CD4-positive, alpha-beta T cell treated with Interleukin-6 at 100 ng/mL for 8 hours (primary cell): ENCODE measurements at places on chromosomes 1 and 21.
A peak's percentile ranks its signal among the peaks of the same experiment; 100 is the strongest.

GRCh38 chr1:113439277-113439670, 49.0 kb downstream of the MAGI3 start:
- DNase-seq: no peak

DNA sequence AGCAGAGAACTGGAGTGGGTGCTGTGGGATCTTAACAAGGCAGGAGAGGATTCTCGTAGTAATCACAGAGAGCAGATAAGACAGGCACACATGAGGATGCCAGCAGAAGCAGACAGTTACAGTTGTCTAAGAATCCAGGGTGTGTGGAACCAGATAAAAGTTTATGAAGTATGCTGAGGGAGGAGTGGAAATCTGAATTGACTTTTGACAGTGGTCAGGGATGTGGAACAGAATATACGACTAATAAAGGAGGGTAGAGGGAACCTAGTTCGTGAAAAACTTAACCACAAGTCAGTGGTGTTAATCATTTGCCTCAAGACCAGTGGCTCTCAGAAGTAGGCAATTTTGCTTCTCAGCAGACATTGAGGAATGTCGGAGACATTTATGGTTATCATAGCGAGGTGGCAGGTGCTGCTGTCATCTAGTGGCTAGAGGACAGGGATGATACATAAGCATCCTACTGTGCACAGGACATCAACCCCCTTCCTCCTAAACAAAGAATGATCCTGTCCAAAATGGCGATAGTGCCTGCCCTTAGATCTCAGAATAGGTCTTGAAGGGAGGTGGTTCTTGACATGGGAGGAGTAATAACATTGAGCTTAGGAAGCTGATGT, 3.0 kb downstream of the LRRC8D start:
- no peak for DNase-seq

DNA sequence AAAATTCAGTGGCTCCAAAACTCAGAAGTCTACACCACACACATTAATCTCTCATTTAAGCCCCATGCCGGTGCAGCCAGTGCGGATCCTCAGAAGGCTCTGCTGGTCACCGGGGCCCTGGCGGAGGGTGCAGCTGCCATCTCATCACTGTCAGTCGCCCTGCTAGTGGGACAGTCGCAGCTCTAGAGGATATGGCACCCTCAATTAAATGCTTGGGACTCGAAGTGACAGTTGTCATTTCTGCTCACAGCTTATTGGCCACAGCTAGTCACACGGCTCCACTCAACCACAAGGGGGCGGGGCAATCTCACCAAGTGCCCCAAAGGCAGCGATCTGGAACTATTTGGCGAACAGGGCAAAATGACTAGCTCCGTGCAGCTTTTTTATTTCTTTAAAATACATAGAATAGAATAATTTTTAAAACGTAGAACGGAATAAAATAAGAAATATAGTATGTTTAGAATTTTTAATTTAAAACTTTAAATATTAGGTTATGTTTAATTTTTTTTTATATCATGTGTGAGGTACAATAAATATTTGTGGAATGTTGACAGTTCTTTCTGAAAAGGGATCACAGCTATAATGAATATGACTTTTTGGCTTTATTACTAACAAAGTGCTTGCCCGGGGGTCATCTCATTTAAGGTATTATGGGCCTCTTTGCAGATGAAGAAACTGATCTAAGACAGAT, 8.0 kb upstream of the MAN1C1 start:
- peak; percentile 90 for DNase-seq

GRCh38 chr1:160471253-160471652, 51.8 kb downstream of the SLAMF6 start:
- peak; percentile 10 for DNase-seq

- no peak for DNase-seq
Measured at GRCh38 chr1:50611675-50612074, 188.4 kb upstream of the DMRTA2 start.

GRCh38 chr1:204828352-204828850, 42.3 kb upstream of the NFASC start:
- DNase-seq: no peak

GRCh38 chr21:8993284-8993942, 1528.0 kb upstream of the TPTE start:
- DNase-seq: no peak

GRCh38 chr1:17369466-17369865, 2.5 kb upstream of the PADI6 start:
- DNase-seq: no peak

- DNase-seq: no peak
Measured at GRCh38 chr1:119564548-119564947, 57.5 kb downstream of the HSD3B1 start.

GRCh38 chr21:30166171-30166570, 434 bp downstream of the CLDN17 start:
- no peak for DNase-seq

GRCh38 chr1:160410406-160411005, 10.1 kb downstream of the VANGL2 start:
- DNase-seq: no peak

- DNase-seq: no peak
Measured at GRCh38 chr1:13560541-13560940, 23.1 kb upstream of the PDPN start.

DNA sequence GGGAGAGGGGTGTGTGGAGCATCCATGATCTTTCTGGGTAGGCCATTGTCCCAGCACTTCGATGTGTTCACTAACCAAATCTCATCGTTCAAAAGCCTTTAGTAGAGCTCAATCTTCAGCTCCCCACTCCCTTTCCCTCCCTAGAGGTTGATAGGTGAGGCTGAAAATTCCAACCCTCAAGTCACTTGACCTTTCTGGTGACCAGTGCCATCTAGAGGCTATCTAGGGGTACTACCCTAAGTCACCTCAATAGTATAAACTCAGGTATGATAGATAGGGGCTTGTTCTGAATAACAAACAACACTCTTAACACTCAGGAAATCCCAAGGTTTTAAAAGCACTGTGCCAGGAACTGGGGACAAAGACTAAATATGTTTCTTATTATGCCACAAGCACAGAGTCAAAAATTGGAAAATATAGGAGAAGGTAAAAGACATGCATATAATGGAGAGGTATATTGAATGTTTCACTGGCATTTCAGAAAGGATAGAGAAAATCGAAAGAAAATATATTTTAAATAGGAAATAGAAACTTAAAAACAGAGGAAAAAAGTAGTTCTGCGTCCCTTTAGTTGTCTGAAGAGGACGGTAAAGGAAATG, 42.9 kb upstream of the CD53 start:
- DNase-seq: peak; percentile 66

- DNase-seq: no peak
Measured at GRCh38 chr1:174789399-174789798, 210.3 kb upstream of the CACYBP start.

GRCh38 chr1:32798679-32799416, 18.3 kb downstream of the YARS1 start:
- DNase-seq: peak; percentile 64

DNA sequence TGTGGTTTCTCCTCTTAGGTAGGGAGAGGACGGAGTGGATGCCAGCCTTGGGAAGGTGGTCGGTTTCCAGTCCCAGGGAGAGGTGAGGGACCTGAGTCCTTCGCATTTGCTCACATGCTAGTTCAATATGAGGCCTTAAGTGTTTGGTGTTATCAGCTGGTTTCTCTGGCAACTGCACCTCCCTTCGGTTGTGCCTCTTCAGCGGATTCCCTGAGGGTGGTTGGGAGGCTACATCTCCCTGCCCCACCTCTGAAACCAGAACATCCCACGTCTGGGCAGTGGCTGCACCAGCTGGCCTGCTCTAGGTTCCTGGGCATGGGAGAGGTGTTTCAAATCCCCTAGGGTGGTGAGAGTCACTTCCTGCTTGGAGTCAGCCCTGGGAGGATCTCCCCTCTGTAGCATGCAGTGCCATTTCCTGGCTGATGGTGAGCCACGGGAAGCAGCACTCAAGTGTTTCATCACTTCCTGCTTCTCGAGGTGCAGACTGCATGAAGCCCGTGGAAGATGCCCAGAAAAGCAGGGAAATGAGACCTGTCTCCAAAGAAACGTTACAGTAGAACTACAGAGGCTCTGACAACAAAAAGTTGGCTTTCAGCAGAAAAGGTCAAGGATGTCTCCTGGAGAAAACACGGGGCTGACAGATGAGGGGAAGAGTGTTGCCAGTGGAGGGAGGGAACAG, 4.5 kb downstream of the TMEM125 start:
- DNase-seq: peak; percentile 50

DNA sequence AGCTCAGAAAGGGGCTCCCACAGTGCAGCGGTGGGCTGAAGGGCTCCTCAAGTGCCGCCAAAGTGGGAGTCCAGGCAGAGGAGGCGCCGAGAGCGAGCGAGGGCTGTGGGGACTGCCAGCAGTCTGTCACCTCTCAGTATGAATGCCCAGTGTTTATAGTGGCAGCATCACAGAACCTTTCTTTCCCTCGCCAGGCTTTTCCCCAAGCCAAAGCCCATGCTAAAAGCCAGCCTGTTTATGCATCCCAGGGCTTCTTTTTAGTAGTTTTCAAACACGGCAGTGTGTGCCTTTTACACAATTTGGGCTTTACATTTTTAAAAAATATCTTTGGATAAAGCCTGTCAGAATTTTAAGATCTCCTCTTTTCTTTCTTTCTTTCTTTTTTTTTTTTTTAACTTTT, 70.6 kb downstream of the CENPF start:
- no peak for DNase-seq

DNA sequence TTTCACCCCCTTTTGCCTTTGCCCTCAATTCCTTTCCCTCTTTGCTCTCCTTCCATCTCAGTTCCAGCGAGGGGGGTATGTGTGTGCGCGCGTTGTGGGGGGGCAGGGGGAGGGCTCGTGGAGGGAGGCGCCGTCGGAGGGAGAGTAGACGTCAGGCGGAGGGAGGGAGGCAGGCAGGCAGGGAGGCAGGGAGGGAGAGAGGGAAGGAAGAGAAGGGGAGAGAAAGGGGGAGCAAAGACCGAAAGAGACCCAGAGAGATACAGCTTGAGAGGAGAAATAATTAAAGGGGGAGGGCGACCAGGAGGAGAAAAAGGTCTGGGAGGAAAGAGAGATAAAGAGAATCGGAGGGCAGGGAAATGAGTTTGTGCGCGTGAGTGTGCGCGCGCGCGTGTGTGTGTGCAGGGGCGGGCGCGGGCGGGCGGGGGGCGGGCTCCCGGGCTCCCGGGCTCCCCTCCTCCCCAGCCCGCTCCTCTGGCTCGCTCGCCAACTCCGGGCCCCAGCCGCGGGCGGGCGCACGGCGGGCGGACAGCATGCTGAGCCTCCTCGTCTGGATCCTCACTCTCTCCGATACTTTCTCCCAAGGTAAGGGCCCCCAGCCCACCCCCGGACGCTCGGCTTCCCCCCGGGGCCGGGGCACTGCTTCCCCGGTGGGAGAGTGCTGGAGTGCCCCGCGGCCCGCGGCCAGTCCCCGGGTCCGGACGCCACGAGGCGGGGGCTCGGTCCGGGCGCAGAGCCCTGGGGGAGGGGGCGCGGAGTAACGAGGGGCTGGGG, at the start of gene KIRREL1:
TSS of gene KIRREL1 (plus strand) at position 499 of the 771 bp plus-strand sequence. CDS start at position 531, 32 bp downstream.
- no peak for DNase-seq

DNA sequence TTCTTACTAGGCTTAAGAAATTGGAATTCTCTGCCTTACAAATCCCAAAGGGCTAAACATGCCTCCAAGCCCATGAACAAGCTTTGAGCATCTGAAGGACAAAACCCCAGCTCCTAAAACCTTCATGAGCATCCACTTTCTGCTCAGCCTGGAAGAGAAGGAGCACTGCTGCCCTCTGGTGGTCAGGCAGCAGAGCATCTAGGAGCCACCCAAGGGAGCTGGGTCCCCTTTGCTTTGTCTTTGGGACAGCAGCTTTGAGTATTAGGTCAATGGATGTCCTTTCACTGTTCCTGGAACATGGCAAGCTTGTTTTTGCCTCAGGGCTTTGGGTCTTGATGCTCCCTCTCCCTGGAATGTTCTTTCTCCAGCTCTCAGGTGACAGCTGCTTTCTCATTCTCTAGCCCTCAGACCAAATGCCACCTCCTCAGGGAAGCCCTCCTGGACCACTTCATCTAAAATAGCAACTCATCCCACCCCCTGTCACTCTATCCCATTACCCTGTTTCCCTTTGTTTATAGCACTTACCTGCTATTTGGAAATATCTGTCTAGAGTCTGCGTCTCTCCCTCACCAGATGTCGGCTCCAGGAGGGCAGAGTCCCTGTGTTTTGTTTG, 25.7 kb downstream of the RAB7B start:
- DNase-seq: peak; percentile 73

DNA sequence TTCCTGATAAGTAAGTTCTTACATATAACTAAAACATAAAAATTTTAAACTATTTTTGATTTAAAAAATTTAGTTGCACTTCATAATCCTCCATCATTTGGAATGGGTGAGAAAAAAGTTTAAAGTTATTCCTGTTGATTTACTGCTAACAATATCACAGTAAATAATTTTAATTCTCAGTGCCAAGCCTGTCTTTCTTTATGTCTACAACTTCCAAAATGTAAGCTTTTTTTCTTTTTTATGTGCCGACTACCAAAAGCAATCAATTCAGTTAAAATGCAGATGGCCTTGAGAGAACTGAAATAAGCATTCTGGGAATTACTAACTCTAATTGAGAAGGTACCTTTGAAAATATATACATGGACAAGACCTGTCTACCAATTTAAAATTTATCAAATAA, 1224.3 kb upstream of the B3GALT2 start:
- no peak for DNase-seq

GRCh38 chr1:203544978-203545816, 51.2 kb downstream of the OPTC start:
- DNase-seq: no peak

DNA sequence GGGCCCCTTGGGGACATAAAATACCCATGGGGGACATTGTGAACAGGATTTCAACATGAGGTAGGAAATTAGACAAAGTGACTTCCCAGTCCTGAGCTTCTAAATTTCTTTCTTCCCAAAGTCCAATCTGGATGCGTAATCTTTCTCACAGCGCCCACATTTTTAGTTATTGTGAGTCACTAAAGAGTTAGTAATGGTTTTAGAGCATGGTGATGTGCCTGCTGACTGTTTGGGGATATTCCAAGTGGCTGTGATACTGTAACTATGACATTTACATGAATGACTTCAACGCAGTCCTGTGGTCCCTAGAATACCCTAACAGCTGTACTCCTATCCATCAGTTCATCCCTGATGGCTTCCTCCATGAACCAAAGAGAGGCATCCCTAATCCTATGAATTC, 224.0 kb upstream of the COA6 start:
- no peak for DNase-seq

DNA sequence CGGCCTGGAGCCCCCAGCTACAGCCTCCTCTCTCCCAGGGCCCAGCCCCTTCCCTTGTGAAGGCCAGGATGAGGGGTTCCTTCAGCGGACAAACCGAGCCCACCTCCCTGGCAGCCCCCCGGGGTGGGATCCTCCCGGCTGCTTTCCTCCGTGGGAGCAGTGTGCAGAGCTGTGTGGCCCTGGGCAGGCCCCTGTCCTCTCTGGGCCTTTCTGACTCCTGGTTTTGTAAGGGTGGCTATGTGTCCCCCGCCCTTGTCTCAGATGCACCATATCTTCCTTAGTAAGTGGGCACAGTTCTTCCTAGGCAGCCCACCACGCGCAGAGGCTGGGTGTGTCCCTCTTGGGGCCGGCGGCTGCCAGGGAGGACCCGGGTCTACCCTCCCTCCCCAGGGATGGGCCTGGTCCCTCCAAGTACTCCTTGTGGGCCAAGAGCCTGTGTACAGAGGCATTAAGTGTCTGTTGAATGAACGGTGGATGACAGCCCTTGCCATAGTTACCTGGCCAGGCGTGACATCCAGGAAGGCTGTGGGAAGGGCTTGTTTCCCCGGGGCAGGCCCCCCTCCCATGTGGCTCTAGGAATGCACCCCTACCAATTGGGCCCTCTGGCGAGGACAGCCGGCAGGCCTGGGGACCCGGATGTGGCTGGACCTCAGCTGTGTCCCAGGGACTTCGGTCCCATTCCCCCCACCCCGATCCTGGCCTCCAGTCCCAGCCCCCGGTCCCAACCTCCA, 3.8 kb downstream of the SMIM1 start:
- no peak for DNase-seq

- no peak for DNase-seq
Measured at GRCh38 chr1:117611121-117611601, 5.3 kb downstream of the TENT5C start.
